Spleen (tissue), 13 donors: ENCODE measurements at places on chromosomes 11 and 22. TPM values are rescaled to one million over a fixed set of nuclear protein-coding genes. Genes with fewer than 3 reads are reported as not detected.

- no peak overlapping the region for H3K4me3 ChIP-seq
- H3K36me3 ChIP-seq = peaks cover 41% of the 10 kb centered on the region
- peak; percentile 72 for DNase-seq
- no peak overlapping the region for H3K27ac ChIP-seq
These were observed 5.3 kb downstream of the PHOX2A start for GRCh38 chr11:72238492-72239312.

GRCh38 chr11:727859-728748 is 19.2 kb upstream of the TALDO1 start:
- H3K36me3 ChIP-seq = no peaks in the 10 kb centered on the region
- peaks cover 55% of the 10 kb centered on the region for H3K27me3 ChIP-seq
- no peak overlapping the region for H3K4me3 ChIP-seq
- peak overlapping the region; percentile 55 for H3K27ac ChIP-seq
- H3K4me1 ChIP-seq = peaks cover 34% of the 10 kb centered on the region

GRCh38 chr11:83545494-83546260 is 259.5 kb upstream of the CCDC90B start:
- no peak for DNase-seq
- H3K27ac ChIP-seq = no peak overlapping the region
- H3K36me3 ChIP-seq = no peaks in the 10 kb centered on the region
- no peaks in the 10 kb centered on the region for H3K27me3 ChIP-seq

DNA sequence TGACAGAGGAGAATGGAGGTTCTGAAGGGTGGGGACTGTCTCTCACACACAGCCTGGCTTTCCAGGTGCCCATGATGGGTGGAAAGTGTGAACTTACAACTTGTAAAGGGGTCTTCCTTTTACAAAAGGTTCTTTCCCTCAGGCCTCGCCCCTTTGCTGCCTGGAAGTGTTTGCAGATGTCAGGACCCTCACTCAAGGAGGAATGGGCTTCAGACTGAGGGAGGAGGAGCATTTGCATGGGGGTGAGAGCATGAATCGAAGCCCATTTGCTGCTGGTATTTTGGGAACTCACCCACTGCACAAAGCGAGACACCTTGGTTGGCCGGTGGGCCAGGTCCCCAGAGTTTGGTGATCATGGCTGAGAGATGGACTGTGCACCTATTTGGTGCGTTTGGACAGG is 25.1 kb downstream of the MPPED1 start:
- no peaks in the 10 kb centered on the region for H3K36me3 ChIP-seq
- no peaks in the 10 kb centered on the region for H3K27me3 ChIP-seq
- H3K4me1 ChIP-seq = no peaks in the 10 kb centered on the region
- H3K27ac ChIP-seq = no peak overlapping the region

DNA sequence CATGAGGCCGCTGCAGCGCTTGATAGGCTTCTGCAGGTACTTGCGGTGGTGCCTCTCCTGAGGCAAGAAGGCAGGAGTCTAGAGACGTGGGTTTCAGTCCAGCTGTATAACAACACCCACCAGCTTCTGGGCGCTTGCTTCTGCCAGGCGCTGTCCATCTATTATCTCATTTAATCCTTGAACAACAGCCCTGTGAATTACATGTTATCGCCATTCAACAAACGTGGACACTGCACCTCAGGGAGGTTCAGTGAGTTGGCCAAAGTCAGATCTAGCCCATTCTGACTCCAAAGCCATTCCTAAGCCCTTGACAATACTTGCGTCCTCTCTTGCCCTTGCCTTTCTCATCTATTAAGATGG is 436 bp upstream of the FAM181B start:
- peaks cover 53% of the 10 kb centered on the region for H3K27me3 ChIP-seq
- H3K4me1 ChIP-seq = peaks cover 21% of the 10 kb centered on the region
- no peaks in the 10 kb centered on the region for H3K36me3 ChIP-seq
- H3K27ac ChIP-seq = no peak overlapping the region
- peak overlapping the region; percentile 35 for H3K4me3 ChIP-seq

DNA sequence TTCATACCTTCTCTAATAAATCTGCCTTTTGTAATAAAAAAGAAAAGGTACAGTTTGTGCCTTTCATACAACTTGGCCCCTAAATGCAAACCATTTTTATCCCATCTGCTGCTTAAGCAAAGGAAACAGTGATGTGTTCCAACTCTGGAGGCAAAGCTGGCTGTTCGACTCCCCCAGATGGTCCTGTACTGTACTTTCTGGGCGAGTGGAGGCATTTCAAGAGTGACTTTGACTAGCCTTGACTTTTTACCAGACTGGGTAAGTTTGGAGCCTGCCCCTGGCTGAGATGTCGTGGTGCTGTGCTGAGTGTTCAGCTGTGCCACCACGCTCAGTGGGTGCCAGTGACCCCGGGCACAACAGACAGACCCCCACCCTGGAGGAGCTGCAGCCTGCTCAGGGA is 10.2 kb downstream of the MICALL1 start:
- DNase-seq = no peak
- no peak overlapping the region for H3K4me3 ChIP-seq
- H3K27me3 ChIP-seq = no peaks in the 10 kb centered on the region
- H3K27ac ChIP-seq = no peak overlapping the region
- H3K4me1 ChIP-seq = peaks cover 10% of the 10 kb centered on the region

- peaks cover 98% of the 10 kb centered on the region for H3K36me3 ChIP-seq
- H3K27me3 ChIP-seq = no peaks in the 10 kb centered on the region
- peaks cover 12% of the 10 kb centered on the region for H3K4me1 ChIP-seq
- no peak for DNase-seq
- H3K4me3 ChIP-seq = no peak overlapping the region
- no peak overlapping the region for H3K27ac ChIP-seq
These were observed 74.9 kb upstream of the HORMAD2 start for GRCh38 chr22:30005213-30005857.

GRCh38 chr22:20031732-20032406 is 11.0 kb downstream of the TANGO2 start:
- no peak for DNase-seq
- H3K27me3 ChIP-seq = no peaks in the 10 kb centered on the region
- H3K36me3 ChIP-seq = peaks cover 4% of the 10 kb centered on the region
- no peak overlapping the region for H3K4me3 ChIP-seq
- H3K27ac ChIP-seq = no peak overlapping the region
- peaks cover 87% of the 10 kb centered on the region for H3K4me1 ChIP-seq

DNA sequence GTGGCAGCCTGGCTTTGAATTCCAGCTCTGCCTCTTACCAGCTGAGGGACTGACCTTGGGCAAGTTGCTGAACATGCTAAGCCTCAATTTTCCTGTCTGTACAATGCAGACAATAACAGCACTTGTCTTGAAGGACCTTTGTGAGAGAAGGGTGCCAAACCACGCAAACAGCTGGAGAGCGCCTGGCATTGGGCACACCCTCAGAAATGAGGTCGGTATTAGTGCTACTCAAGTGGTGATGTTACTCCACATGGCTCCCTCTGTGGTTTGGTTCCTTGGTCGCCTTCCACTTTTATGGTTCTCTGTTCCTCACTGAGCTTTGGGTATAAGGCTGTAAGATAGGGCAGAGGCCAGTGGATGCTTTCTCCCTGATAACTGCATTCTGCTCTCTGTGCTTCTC is 8.2 kb downstream of the UBASH3B start:
- no peaks in the 10 kb centered on the region for H3K36me3 ChIP-seq
- no peaks in the 10 kb centered on the region for H3K27me3 ChIP-seq
- no peak overlapping the region for H3K27ac ChIP-seq
- H3K4me1 ChIP-seq = peaks cover 100% of the 10 kb centered on the region
- no peak overlapping the region for H3K4me3 ChIP-seq
- no peak for DNase-seq

GRCh38 chr11:538431-539051 is 1.2 kb downstream of the LRRC56 start:
- no peaks in the 10 kb centered on the region for H3K27me3 ChIP-seq
- H3K27ac ChIP-seq = no peak overlapping the region
- peaks cover 29% of the 10 kb centered on the region for H3K4me1 ChIP-seq
- peaks cover 4% of the 10 kb centered on the region for H3K36me3 ChIP-seq
- peak; percentile 76 for DNase-seq
- H3K4me3 ChIP-seq = peak overlapping the region; percentile 96

- DNase-seq = peak; percentile 55
- H3K27me3 ChIP-seq = peaks cover 5% of the 10 kb centered on the region
- no peak overlapping the region for H3K4me3 ChIP-seq
These were observed 94.5 kb upstream of the FGF3 start for GRCh38 chr11:69913591-69914285.

- H3K27ac ChIP-seq = no peak overlapping the region
- no peaks in the 10 kb centered on the region for H3K27me3 ChIP-seq
- DNase-seq = no peak
- no peaks in the 10 kb centered on the region for H3K4me1 ChIP-seq
- no peak overlapping the region for H3K4me3 ChIP-seq
- peaks cover 100% of the 10 kb centered on the region for H3K36me3 ChIP-seq
These were observed 58.2 kb downstream of the SERGEF start for GRCh38 chr11:17954395-17955252.

DNA sequence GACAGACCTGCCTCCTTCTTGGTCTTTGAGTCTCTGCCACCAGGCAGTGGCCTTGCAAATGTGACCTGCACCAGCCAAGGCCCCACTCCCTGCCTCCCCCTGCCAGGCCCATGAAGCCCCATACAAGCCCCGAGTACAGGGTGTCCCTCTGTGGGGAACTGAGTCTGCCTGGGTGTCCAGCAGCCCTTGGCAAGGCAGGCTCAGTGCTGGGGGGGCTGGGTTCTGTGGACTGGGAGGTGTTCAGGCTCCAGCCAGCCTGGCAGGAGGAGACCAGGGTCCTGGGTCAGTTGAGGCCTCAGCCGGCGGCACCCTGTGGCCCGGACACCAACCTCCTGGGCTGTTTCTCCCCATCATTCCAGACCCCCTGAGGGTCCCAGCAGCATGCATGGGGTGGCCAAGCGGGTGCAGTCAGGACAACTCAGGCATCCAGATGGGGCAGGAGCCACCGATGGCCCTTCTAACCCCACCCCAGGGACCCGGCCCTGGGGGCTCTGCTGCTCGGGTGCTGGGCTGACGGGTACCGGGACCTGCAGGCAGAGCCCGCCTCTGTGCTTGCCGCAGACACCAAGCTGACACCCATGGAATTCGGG is 5.7 kb downstream of the MUC5AC start:
- no peaks in the 10 kb centered on the region for H3K36me3 ChIP-seq
- no peak overlapping the region for H3K4me3 ChIP-seq
- H3K27ac ChIP-seq = no peak overlapping the region
- H3K27me3 ChIP-seq = no peaks in the 10 kb centered on the region

CHKA gene
- 43.2 TPM for total RNA-seq

TSGA10IP gene
- total RNA-seq = not detected

CD3E gene
- 60.0 TPM for total RNA-seq

SPI1 gene
- total RNA-seq = 366 TPM

SCT gene
- total RNA-seq = not detected

KCNA4 gene
- not detected for total RNA-seq
